A549 treated with Mapracorat at 1 μM for 4 hours (cell line): ENCODE measurements at places on chromosomes 16 and 17. TPM values are rescaled to one million over a fixed set of nuclear protein-coding genes. Genes with fewer than 3 reads are reported as not detected.

The SPHK1 gene
- 35.7 to 54.0 TPM (median 44.8 TPM) in 5 replicates for total RNA-seq

The LRRC37A gene
- total RNA-seq, result 0.79 to 1.1 TPM (median 0.91 TPM) in 5 replicates

The COIL gene
- total RNA-seq, result 15.5 to 18.5 TPM (median 15.8 TPM) in 5 replicates

The ATPAF2 gene
- 24.7 to 31.8 TPM (median 29.8 TPM) in 5 replicates for total RNA-seq

The CDH15 gene
- total RNA-seq, result 0.07 to 0.15 TPM (median 0.08 TPM) in 5 replicates

The PLA2G10 gene
- 0.24 to 0.65 TPM (median 0.31 TPM) in 5 replicates for total RNA-seq

The CCDC40 gene
- total RNA-seq, result 6.7 to 7.9 TPM (median 7.2 TPM) in 5 replicates

The GABARAP gene
- 638 to 781 TPM (median 668 TPM) in 5 replicates for total RNA-seq

The METTL23 gene
- total RNA-seq, result 56.4 to 59.8 TPM (median 59.0 TPM) in 5 replicates

The SF3B3 gene
- total RNA-seq, result 141 to 196 TPM (median 187 TPM) in 5 replicates

The CHRNE gene
- 0.10 TPM in 1 of 5 replicates, not detected in the others for total RNA-seq

The NUPR1 gene
- 11.2 to 18.4 TPM (median 14.4 TPM) in 5 replicates for total RNA-seq

The NOTUM gene
- 0.31 to 0.53 TPM (median 0.39 TPM) in 5 replicates for total RNA-seq

The TP53TG3B gene
- total RNA-seq, result 0.08 to 0.35 TPM (median 0.30 TPM) in 4 of 5 replicates, not detected in the other

The HSPB9 gene
- not detected in 5 replicates for total RNA-seq

The KCNJ2 gene
- 0.05 to 0.16 TPM (median 0.07 TPM) in 4 of 5 replicates, not detected in the other for total RNA-seq

The SLFN5 gene
- 2.1 to 4.0 TPM (median 3.0 TPM) in 5 replicates for total RNA-seq

The CD300E gene
- not detected in 5 replicates for total RNA-seq

The DPEP3 gene
- not detected in 5 replicates for total RNA-seq

The CBFB gene
- 43.4 to 64.6 TPM (median 52.4 TPM) in 5 replicates for total RNA-seq

The MYOCD gene
- total RNA-seq, result 0.61 to 1.5 TPM (median 0.97 TPM) in 5 replicates

The DNAI2 gene
- total RNA-seq, result not detected in 5 replicates

The FKBP10 gene
- 84.8 to 112 TPM (median 102 TPM) in 5 replicates for total RNA-seq

The CANT1 gene
- 66.7 to 84.5 TPM (median 78.5 TPM) in 5 replicates for total RNA-seq

The EIF4A3 gene
- 188 to 214 TPM (median 210 TPM) in 5 replicates for total RNA-seq

The NPW gene
- total RNA-seq, result 0.52 to 0.94 TPM (median 0.70 TPM) in 5 replicates

The CLEC18B gene
- 0.07 to 0.38 TPM (median 0.35 TPM) in 5 replicates for total RNA-seq

The GP2 gene
- not detected in 5 replicates for total RNA-seq

The SEZ6 gene
- 0.10 TPM in 1 of 5 replicates, not detected in the others for total RNA-seq

The DNAH2 gene
- total RNA-seq, result 0.01 to 0.02 TPM (median 0.01 TPM) in 4 of 5 replicates, not detected in the other

The KRT31 gene
- not detected in 5 replicates for total RNA-seq

The USP6 gene
- total RNA-seq, result 0.01 to 0.06 TPM in 2 of 5 replicates, not detected in the others

The RDM1 gene
- total RNA-seq, result 2.7 to 3.9 TPM (median 3.1 TPM) in 5 replicates

The SCGB1C2 gene
- total RNA-seq, result not detected in 5 replicates

The CCL16 gene
- total RNA-seq, result not detected in 5 replicates

The KRTAP9-2 gene
- total RNA-seq, result not detected in 5 replicates

The TPSG1 gene
- total RNA-seq, result not detected in 5 replicates

The TEKT1 gene
- 0.04 to 0.23 TPM (median 0.07 TPM) in 4 of 5 replicates, not detected in the other for total RNA-seq

The SLC5A11 gene
- total RNA-seq, result 0.24 to 0.51 TPM (median 0.39 TPM) in 5 replicates

The AANAT gene
- total RNA-seq, result 0.20 to 0.81 TPM (median 0.64 TPM) in 4 of 5 replicates, not detected in the other

The CD7 gene
- total RNA-seq, result 0.07 to 0.12 TPM in 2 of 5 replicates, not detected in the others

The ZSWIM7 gene
- total RNA-seq, result 43.9 to 50.1 TPM (median 49.3 TPM) in 5 replicates

The TNP2 gene
- not detected in 5 replicates for total RNA-seq

The RGS11 gene
- 3.4 to 5.4 TPM (median 4.9 TPM) in 5 replicates for total RNA-seq

The KIF2B gene
- not detected in 5 replicates for total RNA-seq

The PITPNM3 gene
- 1.7 to 2.8 TPM (median 2.2 TPM) in 5 replicates for total RNA-seq

The C17orf50 gene
- total RNA-seq, result 0.21 to 0.59 TPM (median 0.34 TPM) in 4 of 5 replicates, not detected in the other

The CCDC144A gene
- total RNA-seq, result 0.70 to 1.6 TPM (median 1.3 TPM) in 5 replicates

The ACOX1 gene
- 13.5 to 18.4 TPM (median 16.6 TPM) in 5 replicates for total RNA-seq
